ENCODE measurements at places on chromosomes 3 and 15.
A peak's percentile ranks its signal among the peaks of the same experiment; 100 is the strongest.

DNA sequence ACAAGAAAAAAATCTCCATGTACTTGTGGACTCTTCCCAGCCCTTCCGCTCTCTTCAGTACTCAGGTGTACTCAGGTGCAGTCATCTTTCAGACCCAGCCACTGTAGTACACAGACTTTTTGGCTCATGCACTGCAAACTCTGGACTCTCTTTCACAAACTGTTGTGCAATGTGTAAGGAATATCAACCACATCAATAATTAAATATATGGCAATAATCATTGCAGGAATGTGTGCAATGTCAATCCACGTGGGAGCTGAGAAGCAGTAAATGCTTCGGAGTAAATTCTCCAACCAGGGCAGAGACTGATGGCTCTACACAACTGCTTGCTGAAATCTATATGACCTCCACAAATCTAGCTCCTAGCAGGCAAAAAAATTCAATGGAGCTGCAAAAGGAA is 287.3 kb upstream of the COL8A1 start:
- no peak for DNase-seq

- no peak for DNase-seq
Measured at GRCh38 chr3:23241256-23241655, 38.1 kb downstream of the UBE2E2 start.

DNA sequence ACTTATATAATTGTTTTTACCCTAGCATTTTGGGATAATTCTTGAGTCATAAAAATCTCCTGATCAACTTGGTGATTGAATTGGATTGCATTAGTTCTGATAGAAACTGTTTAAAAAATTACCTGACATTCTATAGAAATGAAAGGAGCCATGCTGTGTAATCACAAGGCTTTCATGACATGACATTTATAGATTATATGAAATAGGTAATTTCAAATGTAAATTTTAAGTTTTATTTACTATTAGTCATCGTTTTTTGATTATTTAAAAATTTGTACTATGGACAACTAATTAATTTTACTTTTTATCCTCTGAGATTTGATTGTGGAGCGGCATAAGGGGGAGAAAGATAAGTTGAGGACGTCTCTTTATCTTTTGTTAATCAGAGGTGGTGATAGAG is 12.3 kb upstream of the CHD2 start:
- no peak for DNase-seq

DNA sequence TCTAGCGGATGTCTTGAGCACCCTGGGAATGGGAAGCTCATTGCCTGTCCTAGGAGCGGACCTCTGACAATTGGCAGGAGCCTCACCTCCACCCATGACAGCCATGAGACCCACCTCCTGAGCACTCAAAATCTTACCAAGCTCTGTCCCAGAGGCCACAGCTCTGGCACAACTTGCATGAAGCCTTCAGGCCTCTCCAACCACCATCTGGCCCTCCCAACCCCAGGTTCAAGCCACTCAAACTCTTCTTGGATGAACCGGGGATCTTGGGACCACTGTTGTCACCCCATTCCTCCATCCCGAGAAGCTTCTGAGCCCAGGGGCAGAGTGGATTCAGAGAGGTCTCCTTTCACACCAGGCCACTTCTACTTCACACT is 1.5 kb downstream of the VIPR1 start:
- no peak for DNase-seq

DNA sequence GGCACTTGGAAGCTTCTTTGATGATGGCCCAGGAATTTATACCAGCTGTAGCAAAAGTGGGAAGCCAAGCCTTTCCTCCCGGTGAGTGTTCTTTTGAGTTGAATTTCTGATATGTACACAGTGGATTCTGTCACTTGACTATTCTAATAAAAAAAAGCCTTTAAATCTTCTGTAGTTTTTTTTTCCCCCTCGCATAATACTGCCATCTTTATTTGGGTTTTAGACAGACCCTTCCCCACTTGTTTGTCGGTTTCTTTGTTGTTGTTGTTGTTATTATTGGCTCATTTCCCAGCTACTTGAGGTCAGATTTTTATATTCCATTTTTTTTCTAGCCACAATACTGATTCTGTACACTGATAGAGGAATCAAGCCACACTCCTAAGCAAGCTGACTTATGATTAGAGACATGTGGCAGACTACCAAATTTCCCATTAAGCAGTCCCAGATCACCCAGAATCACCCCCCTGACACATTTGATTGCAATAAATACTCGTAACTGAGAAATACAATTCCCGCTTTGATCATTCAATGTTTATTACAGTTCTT is 122.4 kb upstream of the IL12A start:
- DNase-seq, result no peak

DNA sequence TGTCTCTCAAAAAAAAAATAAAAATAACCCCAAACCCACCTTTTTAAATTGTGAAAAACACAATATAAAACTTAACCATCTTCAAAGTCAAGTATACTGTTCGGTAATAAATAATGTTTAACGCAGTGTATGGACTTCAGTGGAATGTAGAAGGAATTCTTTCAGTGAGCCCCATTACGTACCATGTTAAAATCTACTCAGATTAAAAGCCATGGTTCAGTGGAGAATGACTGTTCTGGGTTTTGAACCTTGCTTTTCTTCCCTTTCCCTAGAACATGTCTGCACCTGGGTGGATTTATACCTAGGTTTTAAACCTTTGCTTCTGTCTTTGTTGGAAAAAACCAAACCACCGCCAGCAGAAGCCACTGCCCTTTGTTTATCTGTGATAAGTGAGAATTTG is 27.5 kb downstream of the DAG1 start:
- DNase-seq, result no peak

DNA sequence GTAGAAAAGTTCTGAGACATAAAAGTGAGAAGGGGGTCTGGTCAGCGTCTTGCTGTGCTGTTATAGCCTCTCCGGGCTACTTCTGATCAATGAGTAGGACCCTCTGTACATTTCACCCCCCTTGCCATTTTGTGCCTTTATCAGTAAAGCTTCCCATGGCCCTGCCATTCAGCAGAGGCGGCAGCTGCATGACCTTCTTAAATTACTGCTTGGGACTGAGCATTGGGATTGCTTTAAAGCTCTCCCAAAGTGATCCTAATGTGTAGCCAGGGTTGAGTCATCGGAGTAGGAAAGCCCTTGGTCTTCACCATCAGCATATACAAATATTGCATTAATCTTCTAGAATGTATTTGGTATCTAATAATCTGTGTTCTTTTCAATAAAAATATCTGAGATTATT is 70.2 kb downstream of the FMN1 start:
- DNase-seq, result no peak

DNA sequence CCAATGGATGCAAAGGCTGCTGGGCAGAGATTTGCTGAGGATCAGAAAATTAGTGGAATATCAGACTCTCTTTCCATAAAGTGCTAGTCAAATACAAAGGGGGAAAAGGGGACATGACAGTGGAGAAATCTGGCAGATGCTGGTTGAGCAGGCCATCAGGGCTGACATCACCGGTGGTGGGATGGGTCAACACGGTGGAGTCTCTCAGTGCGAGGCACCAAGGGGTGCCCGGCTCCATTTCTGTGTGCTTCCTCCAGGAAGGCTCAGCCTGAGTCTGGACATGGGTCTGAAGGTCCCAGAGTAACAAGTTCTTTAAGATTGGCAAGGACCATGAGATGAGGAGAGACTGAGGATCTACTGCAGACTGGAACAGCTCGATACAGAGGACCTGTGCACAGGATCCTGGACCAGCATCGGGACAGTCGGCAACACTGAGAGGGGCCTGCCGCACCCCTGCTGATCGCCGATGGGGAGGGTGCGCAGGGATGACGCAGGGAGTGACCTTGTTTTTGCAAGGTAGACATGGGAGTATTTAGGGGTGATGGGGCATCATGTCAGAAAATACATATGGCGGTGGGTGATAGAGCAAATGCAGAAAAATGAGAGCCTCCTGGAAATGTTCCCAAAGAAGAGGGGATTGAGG is 92.7 kb downstream of the SEC22A start:
- no peak for DNase-seq

GRCh38 chr3:160830796-160831195 is 74.8 kb downstream of the PPM1L start:
- DNase-seq, result no peak

DNA sequence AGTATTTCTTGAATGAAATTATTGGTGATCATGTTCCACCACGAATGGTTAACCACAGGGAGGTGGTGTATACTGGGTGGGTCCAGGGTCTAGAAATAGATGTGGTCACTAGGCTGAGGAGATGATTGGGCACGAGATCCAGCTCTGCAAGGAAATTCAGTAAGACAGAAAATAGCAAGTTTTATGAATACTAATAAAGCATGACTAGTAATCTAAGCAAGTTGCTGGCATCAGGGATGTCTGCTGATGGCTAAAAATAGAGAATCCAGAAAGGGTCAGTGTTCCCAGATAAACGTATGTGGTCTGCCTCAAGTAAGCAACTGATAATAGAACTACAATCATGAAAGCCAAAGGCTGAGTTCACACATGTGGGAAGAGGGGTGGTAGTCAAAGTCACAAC is 108.3 kb upstream of the FRMD4B start:
- DNase-seq, result no peak

DNA sequence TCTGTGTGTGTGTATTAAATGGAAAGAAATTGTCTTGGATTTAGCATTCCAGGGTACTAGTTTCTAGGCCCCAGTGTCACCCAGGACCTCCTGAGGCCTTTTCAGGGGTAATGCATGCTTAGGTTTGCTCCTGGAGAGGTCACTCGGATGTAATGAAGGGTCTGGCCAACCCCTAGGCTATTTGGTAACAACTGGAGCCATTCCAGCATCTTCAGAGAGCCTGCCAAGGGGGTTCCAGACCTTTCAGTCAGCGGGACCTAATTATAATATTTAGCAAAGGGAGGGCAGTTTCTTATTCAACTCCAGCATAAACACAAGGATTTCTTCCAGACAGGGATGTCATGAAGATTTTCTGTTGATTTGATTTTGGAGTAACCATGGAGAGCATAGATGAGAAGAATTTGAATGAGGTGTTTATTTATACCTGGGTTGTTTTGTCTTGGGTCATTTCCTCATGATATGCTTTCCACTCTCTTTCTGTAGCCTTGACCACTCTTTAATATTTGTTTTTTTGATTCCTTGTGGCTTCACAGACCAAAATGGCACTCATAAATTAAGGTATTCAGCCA is 17.4 kb downstream of the KAT2B start:
- no peak for DNase-seq

GRCh38 chr3:134357914-134358811 is 16.1 kb downstream of the AMOTL2 start:
- no peak for DNase-seq

DNA sequence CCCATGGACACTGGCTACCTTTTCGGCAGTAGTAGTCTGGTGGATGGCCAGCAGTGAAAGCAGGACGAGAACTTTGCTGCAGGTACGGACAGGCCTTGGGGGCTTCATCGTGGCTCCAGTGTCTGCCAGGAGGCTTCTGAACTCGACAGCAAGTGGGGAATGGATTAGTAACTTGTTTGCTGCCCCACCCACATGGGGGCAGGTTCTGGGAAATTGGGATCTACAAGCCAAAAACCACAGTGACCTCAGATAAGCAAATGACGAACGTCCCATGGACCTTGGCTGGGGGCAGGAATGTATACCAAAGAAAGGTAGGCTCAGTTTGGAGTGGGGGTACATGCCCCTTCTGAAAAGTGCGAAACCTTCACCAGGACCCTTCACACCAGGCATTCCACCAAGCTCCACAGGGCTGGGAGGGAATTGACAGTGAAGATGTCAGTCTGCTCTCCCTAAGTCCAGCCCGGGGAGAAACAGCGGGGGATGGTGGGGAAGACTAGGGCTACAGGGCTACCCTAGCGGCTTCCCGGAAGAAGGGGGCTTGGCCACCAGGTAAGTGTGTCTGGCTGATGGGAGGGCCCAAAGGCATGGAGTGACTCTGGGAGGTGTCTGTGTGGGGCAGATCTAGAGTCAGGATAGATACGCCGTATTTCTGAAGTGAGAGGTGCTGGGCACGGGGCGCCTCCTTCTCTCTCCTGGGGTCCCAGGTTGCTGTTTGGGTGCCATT is at the start of gene ITIH4:
ITIH4 (minus strand) TSS at position 138 of the 724 bp plus-strand sequence; CDS start at position 108, 30 bp downstream.
- no peak for DNase-seq

GRCh38 chr3:141278196-141279076 is 46.8 kb downstream of the PXYLP1 start:
- no peak for DNase-seq

DNA sequence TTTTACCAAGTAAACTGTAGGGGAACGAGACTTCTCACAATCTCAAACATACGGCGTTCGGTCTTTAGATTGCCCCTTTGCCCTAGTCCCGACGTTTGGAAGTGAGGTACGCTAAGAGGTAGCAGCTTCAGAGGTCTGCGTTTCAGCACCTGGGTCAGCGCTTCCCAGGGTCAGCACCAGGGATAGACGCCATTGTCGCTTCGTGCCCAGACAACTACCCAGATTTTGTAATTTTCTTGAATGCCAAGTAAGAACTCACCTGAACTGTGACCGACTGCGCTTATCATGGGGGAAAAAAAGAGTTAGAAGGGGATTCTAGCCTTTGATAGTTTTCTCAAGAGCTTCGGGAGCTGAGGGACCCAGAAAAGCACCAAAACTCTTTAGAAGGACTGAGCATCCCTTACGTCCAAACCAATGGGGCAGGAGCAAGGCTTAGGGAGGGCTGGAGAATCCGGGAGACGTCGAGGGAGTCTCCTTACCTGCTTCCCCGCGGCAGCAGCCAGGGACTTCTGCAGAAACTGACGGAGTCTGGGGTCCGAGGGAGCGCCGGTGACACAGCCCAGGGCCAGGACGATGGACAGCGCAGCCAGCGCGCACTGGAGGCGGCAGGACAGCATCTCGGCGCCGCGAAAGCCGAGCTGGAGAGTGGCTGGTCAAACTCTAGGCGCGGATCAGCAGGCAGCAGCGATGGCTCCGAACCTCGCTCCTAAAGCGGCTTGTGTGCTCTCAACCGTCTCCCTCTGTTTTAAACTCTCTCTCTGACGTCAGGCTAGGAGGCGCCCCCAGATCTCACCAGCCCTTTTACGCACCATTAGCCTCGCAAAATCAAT is at the start of gene SST:
SST (minus strand) TSS at position 720 of the 830 bp plus-strand sequence; CDS start at position 617, 103 bp downstream.
- no peak for DNase-seq

DNA sequence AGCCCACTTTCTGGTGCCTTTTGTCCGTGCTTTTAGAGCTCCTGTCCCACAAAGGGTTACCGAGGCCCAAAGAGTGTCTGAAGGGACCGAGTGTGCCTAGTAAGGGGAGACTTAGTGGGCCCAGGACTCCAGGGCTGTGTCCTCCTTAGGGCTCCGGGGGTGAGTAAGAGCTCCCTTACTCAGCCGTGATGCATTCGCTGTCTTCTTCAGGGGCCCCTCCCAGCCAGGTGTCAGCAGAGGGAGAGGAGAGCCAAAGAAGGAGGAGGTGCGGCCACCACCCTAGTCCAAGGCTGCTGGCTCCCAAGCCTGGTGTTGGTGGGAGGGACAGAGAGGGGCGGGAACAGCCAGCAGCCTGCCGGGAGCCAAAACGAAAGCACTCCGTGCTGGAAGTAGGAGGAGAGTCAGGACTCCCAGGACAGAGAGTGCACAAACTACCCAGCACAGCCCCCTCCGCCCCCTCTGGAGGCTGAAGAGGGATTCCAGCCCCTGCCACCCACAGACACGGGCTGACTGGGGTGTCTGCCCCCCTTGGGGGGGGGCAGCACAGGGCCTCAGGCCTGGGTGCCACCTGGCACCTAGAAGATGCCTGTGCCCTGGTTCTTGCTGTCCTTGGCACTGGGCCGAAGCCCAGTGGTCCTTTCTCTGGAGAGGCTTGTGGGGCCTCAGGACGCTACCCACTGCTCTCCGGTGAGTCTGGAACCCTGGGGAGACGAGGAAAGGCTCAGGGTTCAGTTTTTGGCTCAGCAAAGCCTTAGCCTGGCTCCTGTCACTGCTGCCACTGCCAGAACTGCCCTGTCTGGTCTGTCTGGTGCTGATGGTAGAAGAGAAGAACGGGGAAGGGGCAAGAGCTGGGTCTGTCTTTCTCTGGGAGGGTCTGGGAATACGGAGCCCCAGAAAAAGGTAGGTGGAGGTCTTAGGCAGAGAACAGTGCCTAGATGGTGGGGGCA is at the start of gene IL17RC:
IL17RC (plus strand) TSS at position 365 of the 947 bp plus-strand sequence; CDS start at position 583, 218 bp downstream.
- DNase-seq, result peak; percentile 70

GRCh38 chr3:159273608-159274007 is 471.8 kb downstream of the MFSD1 start:
- no peak for DNase-seq

Data from NCI-H2081 (cell line).